ENCODE measurements at places on chromosomes 7 and 10.

- no peak for DNase-seq
Measured at GRCh38 chr10:119177708-119178371, 772 bp downstream of the PRDX3 start.

- no peak for DNase-seq
Measured at GRCh38 chr10:79898597-79899325, 50.1 kb downstream of the SFTPD start.

DNA sequence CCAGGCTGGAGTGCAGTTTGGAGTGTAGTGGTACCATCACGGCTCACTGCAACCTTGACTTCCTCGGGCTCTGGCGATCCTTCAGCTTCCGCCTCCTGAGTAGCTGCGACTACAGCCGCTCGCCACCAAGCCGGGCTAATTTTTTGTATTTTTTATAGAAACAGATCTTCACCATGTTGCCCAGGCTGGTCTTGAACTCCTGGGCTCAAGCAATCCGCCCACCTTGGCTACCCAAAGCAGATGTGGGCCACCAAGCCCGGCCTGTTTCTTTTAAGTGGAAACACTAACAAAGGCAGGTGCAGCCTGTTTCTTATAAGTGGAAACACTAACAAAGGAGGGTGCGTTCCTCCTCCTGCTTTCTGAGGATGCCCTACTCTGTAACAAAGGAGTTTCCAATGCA, 18.2 kb downstream of the PRF1 start:
- no peak for DNase-seq

GRCh38 chr10:110747609-110748464, 103.7 kb downstream of the RBM20 start:
- no peak for DNase-seq

GRCh38 chr10:120145107-120145506, 252.6 kb downstream of the SEC23IP start:
- DNase-seq: no peak

DNA sequence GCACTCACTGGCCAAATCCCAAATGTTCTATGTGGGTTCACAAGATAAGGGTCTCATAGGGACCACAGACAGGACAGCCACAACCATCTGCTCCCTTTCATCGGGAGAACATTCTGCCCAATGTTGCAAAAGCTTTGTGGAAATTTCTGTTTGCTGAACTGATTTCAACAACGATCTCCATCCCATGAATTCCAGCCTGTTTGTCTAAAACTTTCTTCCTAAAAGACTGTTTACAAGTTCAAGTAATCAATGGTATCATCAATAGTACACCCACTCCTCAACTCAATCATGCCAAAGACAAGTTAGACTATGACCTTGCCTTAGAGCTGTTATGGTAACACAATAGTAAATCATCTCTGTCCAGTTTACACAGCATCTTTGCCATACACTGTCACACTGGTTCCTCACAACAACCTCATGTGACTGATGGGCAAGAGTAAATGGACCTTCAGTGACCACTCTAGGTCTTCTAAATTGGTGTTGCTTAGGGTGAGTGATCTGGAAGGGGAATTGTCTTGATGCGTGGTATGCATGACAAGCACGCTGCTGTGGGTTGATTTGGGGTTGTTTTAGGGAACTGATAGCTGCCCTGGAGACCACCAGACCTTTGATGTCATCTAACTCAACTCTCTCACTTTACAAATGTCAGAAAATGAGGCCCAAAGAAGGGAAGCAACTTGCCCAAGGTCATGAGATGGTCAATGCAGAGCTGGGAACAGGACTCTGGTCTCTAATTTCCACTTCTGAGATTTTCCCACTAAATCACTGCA, 95.1 kb downstream of the PPP1R3C start:
- DNase-seq: no peak

DNA sequence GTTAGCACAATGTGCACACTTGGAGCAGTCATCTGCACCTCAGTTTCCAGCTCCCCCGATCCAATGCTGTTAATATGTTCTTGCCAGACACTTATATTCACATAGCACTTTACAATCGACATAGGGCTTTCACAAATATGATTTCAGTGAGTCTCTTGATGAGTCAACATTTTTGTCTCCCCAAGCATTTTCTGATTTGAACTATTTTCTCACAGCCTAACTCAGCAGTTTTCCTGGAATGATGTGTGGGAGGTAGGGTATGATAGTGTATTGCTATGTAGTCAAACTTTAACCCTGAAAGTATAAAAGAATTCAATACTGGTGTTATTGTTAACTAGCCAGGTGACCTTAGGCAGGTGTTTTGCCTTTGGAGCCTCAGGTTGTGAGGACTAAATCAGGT, 82.5 kb upstream of the LRGUK start:
- DNase-seq: no peak

- DNase-seq: no peak
Measured at GRCh38 chr7:131225619-131226513, 101.8 kb upstream of the MKLN1 start.

DNA sequence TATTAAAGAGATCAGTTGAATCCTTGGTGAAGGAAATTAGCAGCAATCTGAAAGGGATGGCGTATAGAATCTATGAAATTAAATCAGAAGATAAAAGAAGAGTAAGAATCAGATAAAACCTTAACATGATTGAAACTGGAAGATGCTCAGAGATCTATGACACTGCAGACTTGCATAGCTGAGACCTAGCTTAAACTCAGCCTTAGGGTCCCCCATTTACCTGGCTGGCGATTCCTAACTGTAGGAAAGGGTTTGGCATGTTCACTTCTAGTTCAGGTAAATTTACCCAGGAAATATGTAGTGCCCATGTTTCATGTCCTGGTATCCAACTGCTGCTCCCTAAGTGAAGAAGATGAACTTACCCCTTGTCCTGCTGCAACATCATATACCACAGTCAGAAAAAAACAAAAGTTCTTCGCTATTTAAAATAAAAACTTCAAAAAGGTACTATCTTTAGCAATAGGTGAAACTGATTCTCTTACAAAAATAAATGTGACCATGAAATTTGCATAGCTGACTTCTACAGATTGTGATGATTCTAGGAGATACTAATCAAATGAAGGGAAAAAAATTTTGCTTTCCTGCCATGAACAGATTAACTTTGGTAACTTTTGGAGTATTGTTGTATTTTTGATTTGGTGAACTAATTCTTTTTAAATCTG, 47.8 kb upstream of the TMEM243 start:
- DNase-seq: no peak

GRCh38 chr7:156984174-156984891, 26.1 kb downstream of the MNX1 start:
- DNase-seq: no peak

DNA sequence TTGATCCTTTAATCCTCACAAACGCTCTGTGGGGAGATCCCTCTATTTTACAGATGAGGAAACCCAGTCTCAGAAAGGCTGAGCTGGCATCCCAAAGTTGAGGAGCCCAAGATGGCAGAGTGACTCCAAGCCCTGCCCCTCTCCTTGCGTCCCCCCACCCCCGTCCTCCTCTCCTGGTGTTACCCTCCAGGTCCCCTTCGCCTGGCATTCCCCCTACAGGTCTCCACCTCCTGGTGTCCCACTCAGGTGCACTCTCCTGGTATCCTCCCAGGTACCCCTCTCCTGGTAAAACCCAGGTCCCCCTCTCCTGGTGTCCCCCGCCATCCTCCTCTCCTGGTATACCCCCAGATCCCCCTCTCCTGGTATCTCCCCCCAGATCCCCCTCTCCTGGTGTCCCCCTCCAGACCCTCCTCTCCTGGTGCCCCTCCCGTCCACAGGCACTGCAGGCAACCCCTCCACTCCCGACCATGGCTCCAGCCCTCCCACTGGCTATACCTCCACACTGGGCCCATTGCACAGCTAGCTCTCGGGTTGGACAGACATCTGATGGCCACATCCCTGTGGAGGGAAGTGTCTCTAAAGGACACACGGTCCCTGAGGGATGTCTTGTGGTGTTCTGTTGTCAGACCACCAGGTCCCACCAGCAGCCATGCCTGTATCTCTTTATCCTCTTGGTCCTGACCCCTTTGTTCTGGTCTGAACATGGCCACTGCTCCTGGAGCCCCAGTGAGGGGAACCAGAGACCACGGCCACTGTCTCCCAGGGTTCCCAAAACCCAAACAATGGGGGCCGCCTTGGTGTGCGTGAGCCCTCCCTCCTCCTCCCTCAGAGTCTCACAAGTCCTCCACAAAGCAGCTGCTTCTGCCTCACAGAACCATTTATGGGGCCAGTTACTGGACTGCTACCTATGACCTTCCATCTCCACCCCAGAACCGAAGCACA, 37.2 kb downstream of the CALML3 start:
- no peak for DNase-seq

DNA sequence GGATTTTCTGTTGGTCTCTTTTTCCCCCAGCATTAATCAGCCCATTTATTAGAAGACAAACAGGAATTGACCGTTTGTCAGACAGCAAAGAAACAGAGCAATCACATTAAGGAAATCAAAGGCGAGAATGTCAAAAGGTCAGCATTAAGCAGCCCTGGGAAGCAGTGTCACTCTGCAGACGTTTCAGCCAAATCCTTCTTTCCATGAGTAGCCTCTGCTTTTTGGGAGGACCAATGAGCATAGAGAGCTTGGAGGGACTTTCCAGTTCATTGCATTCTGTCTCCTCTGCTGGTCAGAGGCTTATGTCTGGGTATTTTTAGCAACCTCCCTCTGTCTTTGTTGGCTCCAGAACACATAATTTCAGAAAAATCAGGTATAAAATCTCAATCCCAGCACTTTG, 481.4 kb downstream of the GALNT17 start:
- DNase-seq: no peak

DNA sequence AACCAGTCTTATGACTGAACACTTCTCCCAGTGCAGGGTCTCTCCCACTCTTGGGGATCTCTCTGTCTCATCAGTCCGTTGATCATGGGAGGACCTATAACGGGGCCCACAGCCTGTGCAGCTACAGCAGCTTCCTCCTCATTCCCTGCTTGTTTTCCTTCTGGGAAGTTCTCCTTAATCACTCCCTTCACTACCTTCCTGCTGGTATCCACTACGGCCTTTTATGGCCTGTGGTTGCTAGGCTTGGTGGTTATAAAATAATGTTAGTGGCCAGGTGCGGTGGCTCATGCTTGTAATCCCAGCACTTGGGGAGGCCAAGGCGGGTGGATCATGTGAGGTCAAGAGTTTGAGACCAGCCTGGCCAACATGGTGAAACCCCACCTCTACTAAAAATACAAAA, 3.5 kb upstream of the ZNF282 start:
- DNase-seq: no peak

DNA sequence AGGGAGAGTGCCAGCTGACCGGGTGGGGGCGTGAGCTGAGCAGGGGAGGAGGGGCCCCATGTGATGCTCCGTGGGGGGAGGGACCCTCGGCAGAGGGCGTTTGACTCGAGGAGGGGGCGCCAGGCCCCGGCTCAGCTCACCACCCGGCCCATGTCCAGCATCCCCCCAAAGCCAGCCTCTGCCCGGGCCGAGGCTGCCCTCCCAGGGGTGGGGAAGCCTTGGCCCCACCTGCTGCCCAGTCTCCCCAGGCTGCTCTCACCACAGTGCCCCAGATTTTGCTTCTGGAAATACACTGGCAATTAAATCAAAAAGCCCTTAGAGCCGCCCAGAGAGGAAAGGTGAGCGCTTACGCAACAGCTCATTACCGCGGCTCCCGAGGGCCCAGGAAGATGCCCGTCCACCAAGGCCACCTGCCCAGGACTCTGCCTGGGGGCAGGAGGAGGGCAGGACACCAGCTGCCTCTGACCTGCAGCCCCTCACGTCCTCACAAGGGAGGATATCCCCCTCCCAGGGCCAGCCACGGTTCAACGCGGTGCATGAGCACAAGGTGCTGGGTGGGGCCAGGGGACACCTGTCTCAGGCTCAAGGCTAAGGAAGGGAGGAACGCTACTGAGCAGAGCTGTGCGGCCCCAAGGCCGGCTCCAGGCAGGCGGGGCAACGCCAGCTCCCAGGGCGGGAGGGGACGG, 70.0 kb upstream of the INPP5A start:
- DNase-seq: no peak

GRCh38 chr7:96120445-96121225, 201.3 kb downstream of the SLC25A13 start:
- DNase-seq: no peak

- no peak for DNase-seq
Measured at GRCh38 chr10:102243309-102243708, 2.0 kb upstream of the PITX3 start.

- no peak for DNase-seq
Measured at GRCh38 chr10:129386415-129387257, 80.4 kb upstream of the MGMT start.

DNA sequence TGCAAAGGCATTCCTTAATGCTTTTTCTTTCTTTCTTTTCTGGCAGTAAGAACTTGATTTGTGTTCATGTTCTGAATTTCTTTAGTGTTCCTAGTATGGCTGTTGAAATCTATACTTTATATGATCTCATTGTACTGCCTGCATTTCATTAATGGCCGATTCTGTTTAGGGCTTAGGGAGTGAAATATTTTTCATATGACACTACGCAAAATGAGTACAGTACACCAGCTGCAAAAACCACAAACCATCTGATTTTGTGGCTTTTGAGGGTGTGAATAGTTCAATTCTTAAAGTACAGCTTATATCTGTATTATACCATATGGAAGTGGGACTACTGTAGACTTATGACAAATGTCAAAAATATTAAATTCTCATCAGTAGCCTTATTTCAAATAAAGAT, 69.1 kb upstream of the FOXP2 start:
- no peak for DNase-seq

Data from GM19239 (cell line).